Activated naive CD8-positive, alpha-beta T cell treated with anti-CD3 and anti-CD28 coated beads, Interleukin-2, amount 10 ng/mL, durations not matched to agents 7 days and 5 days (primary cell): ENCODE measurements at places on chromosomes 4 and X.

DNA sequence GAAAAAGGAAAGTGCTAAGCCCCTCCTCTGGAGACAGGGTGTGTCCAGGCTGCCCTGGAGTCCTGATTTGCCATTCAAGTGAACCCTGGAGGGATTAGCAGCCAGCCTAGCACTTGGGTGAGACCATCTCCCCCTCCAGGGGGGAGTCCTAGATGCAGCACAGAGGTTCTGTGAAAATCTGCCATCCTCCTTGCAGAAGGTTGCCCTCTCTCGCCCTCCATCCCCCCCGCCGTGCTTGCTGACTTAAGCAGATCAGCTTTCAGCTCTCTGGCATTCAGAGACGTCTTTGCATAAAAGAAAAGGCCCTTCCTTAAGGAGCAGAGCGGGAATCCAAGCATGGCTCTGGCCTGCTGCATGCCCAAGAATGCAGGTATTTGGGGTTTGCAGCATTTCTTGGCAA lies 102.1 kb upstream of the SCML1 start:
- H3K27me3 ChIP-seq: no peaks in the 10 kb centered on the region
- no peak overlapping the region for H3K4me3 ChIP-seq
- H3K27ac ChIP-seq: no peak overlapping the region
- no peak for DNase-seq

- H3K36me3 ChIP-seq: no peaks in the 10 kb centered on the region
- H3K27ac ChIP-seq: no peak overlapping the region
- peaks cover 2% of the 10 kb centered on the region for H3K27me3 ChIP-seq
- H3K4me3 ChIP-seq: no peak overlapping the region
- no peak for DNase-seq
Measured at GRCh38 chrX:55624403-55624802, 1.2 kb downstream of the FOXR2 start.

DNA sequence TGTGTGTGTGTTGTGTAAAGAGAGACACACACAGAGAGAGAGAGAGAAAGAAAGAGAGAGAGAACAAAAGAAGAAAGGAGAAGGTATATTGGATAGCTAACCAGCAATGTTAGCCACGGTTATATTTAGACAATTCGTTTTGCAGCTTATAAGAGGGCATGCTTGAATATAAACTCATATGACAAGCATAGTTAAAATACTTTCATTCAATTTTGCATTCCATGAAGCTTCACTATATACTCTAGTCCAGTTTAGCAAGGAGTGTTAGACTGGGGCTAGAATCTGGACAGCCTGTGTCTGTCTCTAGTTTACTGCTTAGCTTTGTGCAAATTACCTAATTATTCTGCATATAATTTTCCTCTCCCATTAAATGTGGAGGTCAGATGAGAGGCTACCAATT lies 525.9 kb upstream of the ZFP42 start:
- H3K4me3 ChIP-seq: no peak overlapping the region
- no peaks in the 10 kb centered on the region for H3K4me1 ChIP-seq
- H3K27me3 ChIP-seq: no peaks in the 10 kb centered on the region
- H3K27ac ChIP-seq: no peak overlapping the region
- DNase-seq: no peak

- H3K27me3 ChIP-seq: no peaks in the 10 kb centered on the region
- H3K27ac ChIP-seq: no peak overlapping the region
- no peaks in the 10 kb centered on the region for H3K36me3 ChIP-seq
- H3K4me3 ChIP-seq: no peak overlapping the region
Measured at GRCh38 chr4:85748654-85749053, 273.7 kb downstream of the ARHGAP24 start.

DNA sequence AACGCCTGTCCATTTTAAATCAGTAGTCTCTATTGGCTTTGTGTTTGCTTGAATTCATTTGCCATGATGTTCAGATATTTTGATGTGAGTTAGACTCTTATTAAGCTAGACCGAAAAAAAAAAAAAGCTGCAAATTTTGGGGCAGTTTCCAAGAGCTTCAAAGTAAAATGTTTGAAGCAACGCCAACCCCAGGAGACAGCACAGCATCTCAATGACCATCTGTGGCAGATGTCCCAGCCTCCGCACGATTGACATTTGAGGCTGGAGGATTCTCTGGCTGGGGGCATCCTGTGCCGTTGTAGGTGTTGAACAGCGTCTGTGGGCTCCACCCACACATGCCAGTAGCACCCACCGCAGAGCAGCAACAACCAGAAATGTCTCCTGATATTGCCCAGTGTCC lies 17.1 kb upstream of the ARSF start:
- DNase-seq: no peak
- no peaks in the 10 kb centered on the region for H3K36me3 ChIP-seq
- H3K4me1 ChIP-seq: no peaks in the 10 kb centered on the region

GRCh38 chr4:26342328-26343037 lies 21.7 kb downstream of the RBPJ start:
- H3K27ac ChIP-seq: no peak overlapping the region
- no peak for DNase-seq
- no peak overlapping the region for H3K4me3 ChIP-seq
- H3K36me3 ChIP-seq: peaks cover 14% of the 10 kb centered on the region
- H3K4me1 ChIP-seq: peaks cover 23% of the 10 kb centered on the region
- H3K27me3 ChIP-seq: no peaks in the 10 kb centered on the region

DNA sequence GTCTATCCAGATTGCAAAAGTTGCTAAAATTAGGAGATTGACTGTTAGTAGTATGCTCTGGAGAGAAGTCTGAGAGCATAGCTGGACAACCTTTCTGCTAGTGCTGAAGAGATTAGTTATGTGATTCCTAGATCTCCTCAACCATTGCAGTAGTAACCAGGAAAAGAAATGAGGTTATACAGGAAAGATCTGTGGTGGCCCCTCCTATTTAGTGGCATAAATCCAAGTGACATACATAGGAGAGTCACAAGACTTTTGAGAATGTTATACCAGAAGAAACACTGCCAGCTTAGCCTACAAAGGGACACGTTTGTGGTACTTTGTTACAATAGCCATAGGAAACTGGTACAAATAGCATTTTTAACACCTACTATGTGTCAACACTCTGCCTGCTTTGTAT lies 105.2 kb downstream of the ATP10D start:
- no peaks in the 10 kb centered on the region for H3K27me3 ChIP-seq
- H3K27ac ChIP-seq: no peak overlapping the region
- H3K36me3 ChIP-seq: peaks cover 28% of the 10 kb centered on the region
- no peak overlapping the region for H3K4me3 ChIP-seq
- peaks cover 6% of the 10 kb centered on the region for H3K4me1 ChIP-seq

DNA sequence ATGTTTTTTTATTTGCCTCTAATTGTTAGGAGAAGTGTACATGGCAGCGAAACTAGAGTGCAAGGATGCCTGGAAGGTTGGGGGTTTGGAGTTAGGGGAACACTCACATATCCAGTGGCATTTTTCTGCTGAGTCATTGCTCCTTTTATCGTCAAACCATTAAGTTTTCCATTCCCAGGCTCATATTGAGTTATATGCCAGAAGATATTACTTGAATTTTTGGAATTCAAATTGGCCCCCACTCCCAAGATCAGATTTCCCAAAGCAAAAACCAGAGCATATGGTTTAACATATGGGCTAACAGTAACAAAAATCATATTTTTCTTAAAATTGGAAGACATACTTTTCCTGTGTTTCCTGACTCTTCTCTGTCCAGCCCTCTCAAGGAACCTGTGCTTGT lies 152.7 kb downstream of the FSTL5 start:
- H3K4me1 ChIP-seq: no peaks in the 10 kb centered on the region
- DNase-seq: no peak
- H3K27me3 ChIP-seq: no peaks in the 10 kb centered on the region
- no peak overlapping the region for H3K4me3 ChIP-seq

DNA sequence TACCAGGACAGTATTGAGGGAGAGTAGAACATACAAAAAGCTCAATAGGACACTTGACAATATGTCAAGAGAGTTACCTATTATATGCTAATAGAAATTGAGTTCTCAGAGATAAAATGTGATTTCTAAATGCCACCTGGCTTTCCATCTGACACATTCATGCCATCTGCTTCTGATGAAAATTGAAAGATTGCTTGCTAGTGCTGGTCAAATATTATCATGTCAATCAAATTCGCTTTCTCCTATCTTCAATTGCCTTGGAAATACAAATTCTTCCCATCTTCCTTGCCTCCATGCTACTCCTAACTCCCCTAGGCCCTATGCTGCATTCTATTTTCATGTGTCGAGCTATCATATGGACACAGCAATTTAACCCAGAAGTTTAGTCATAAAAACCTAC lies 1076.9 kb downstream of the ARAP2 start:
- H3K4me3 ChIP-seq: no peak overlapping the region
- no peaks in the 10 kb centered on the region for H3K36me3 ChIP-seq
- H3K27ac ChIP-seq: no peak overlapping the region
- no peak for DNase-seq

- peaks cover 11% of the 10 kb centered on the region for H3K4me1 ChIP-seq
- H3K36me3 ChIP-seq: no peaks in the 10 kb centered on the region
- peaks cover 5% of the 10 kb centered on the region for H3K27me3 ChIP-seq
- H3K27ac ChIP-seq: no peak overlapping the region
- DNase-seq: no peak
- H3K4me3 ChIP-seq: no peak overlapping the region
Measured at GRCh38 chr4:145182222-145182621, 1.8 kb upstream of the OTUD4 start.

DNA sequence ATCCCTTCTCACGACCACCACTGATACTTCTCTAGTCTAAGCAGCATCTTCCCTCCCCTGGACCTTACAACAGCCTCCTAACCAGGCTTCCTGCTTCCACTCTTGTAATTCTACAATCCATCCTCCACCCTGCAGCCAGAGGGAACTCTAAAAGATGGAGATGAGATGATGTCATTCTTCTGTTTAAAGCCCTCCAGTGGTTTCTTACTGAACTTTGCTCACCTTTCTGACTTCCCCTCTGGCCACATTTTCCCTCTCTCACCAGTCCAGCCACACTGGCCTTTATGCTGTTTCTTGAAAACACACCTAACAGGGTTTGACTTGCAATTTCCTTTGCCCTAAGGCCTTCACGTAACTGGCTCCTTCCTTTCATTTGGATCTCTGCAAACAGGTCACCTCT lies 191.4 kb upstream of the NHS start:
- no peak for DNase-seq
- no peak overlapping the region for H3K4me3 ChIP-seq
- no peaks in the 10 kb centered on the region for H3K4me1 ChIP-seq
- H3K36me3 ChIP-seq: no peaks in the 10 kb centered on the region
- H3K27me3 ChIP-seq: peaks cover 2% of the 10 kb centered on the region

DNA sequence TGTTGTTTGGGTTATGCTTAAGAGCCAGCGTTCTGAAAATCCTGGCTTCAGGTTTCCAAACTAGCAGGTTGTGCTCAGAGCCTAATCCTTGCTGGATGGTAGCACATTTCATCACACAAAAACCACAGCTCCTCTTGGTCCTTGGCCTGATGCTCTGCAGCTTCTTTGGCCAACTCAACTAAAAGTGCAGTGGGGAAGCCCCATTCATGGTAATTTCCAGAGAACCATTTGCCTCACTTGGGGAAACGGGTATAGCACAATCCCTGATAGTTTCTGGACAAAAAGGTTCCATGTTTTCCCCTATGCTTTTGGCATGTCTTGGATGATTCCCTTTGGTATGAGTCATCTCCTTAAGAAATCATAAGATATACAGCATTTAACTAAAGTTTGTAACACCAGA lies 78.7 kb downstream of the SYNPO2 start:
- peaks cover 6% of the 10 kb centered on the region for H3K27me3 ChIP-seq
- no peak overlapping the region for H3K27ac ChIP-seq
- H3K4me1 ChIP-seq: peaks cover 8% of the 10 kb centered on the region
- no peak for DNase-seq
- H3K36me3 ChIP-seq: peaks cover 2% of the 10 kb centered on the region

- H3K36me3 ChIP-seq: peaks cover 3% of the 10 kb centered on the region
- H3K27me3 ChIP-seq: no peaks in the 10 kb centered on the region
- peaks cover 12% of the 10 kb centered on the region for H3K4me1 ChIP-seq
- no peak for DNase-seq
Measured at GRCh38 chrX:139933904-139934303, 1.1 kb upstream of the ATP11C start.

DNA sequence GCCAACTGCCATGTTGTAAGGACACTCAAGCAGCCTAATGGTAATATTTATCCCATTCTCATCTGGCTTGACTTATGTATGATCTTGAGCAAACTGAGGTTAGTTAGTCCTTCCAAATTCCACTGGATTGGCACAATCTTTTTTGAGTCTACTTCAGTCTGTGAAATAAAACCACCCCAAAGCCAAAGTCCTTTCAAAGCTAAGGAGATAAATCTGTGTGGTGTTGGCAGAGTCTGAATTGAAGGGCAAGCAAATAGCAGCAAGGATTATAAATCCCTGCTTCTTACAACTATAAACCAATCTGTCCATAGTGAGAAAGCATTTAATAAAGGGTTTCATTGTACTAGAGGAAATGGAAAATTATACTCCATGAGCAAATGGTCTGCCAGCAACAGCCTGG lies 233.9 kb upstream of the GLRA2 start:
- DNase-seq: no peak
- no peaks in the 10 kb centered on the region for H3K36me3 ChIP-seq
- H3K4me1 ChIP-seq: no peaks in the 10 kb centered on the region
- no peak overlapping the region for H3K4me3 ChIP-seq

DNA sequence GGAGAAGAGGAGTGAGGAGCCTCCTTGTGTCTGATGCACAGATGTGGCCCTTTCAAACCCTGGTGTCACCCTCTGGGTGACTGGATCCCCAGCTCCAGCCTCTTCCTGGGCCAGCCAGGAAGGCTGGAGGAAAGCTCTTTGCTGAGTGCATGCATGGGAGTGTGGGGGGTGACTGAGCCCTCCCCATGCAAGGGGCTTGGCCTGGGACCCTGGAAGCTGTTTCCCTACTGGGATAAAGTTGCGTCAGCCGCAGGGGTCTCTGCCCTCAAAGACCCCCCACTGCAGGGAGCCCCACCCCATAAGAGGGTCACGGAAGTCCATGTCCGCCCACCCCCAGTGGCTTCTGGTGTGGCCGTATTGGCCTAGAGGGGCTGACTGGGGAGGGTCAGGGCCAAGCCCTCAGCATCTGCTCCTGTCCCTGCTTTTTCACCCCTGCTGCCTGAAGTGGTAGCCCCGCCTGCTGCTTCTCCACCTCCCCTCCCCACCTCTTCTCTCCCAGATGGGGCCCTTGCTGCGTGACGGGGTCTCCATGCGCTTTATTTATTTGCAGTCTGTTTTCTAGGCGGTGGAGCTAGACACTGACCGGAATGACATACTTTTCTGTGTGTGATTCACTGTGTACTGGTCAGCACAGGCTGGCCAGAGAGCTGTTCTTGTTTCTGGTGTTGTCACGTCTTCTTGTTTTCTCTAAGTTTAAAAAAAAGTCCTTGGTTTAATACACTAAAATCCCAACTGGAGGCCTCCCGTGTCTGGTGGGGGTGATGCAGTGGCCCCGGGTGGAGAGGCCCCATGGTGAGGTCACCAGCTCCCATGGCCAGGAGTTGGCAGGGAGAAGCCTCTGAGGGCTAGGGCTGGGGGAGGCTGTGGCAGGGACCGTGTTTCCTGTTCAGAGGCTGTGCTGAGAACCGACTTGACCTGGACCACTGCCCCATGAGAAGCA lies 3.6 kb downstream of the SMIM10L2A start:
- DNase-seq: no peak
- no peak overlapping the region for H3K27ac ChIP-seq
- no peaks in the 10 kb centered on the region for H3K27me3 ChIP-seq
- H3K36me3 ChIP-seq: no peaks in the 10 kb centered on the region
- peaks cover 3% of the 10 kb centered on the region for H3K4me1 ChIP-seq
- H3K4me3 ChIP-seq: no peak overlapping the region

GRCh38 chr4:109049926-109050325 lies 252.5 kb downstream of the COL25A1 start:
- H3K4me1 ChIP-seq: peaks cover 6% of the 10 kb centered on the region
- peaks cover 4% of the 10 kb centered on the region for H3K27me3 ChIP-seq
- no peak overlapping the region for H3K27ac ChIP-seq
- no peak overlapping the region for H3K4me3 ChIP-seq

GRCh38 chr4:122914938-122915337 lies 7.5 kb downstream of the NUDT6 start:
- DNase-seq: no peak
- peaks cover 22% of the 10 kb centered on the region for H3K36me3 ChIP-seq
- H3K27me3 ChIP-seq: no peaks in the 10 kb centered on the region
- no peak overlapping the region for H3K4me3 ChIP-seq
- peaks cover 7% of the 10 kb centered on the region for H3K4me1 ChIP-seq
